Femur (tissue), 1 donor: ENCODE measurements at places on chromosomes 12 and 14.

- DNase-seq: no peak
These were observed 137.8 kb upstream of the SOX5 start for GRCh38 chr12:24087294-24087693.

- DNase-seq: peak; percentile 60
These were observed 43.3 kb downstream of the GALNT8 start for GRCh38 chr12:4763549-4763948.

DNA sequence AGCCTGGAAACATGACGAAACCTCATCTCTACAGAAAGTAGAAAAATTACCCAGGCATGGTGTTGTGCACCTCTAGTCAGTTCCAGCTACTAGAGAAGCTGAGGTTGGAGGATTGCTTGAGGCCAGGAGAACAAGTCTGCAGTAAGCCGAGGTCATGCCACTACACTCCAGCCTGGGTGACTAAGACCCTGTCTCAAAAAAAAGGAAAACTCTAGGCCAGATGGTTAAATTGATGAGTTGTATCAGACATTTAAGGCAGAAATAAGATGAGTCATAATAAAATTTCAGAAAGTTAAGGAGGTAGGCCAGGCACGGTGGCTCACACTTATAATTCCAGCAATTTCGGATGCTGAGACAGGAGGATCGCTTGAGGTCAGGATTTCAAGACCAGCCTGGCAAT is 10.7 kb downstream of the EIF2S1 start:
- DNase-seq: no peak

GRCh38 chr14:61404637-61405036 is 83.3 kb downstream of the PRKCH start:
- DNase-seq: no peak

DNA sequence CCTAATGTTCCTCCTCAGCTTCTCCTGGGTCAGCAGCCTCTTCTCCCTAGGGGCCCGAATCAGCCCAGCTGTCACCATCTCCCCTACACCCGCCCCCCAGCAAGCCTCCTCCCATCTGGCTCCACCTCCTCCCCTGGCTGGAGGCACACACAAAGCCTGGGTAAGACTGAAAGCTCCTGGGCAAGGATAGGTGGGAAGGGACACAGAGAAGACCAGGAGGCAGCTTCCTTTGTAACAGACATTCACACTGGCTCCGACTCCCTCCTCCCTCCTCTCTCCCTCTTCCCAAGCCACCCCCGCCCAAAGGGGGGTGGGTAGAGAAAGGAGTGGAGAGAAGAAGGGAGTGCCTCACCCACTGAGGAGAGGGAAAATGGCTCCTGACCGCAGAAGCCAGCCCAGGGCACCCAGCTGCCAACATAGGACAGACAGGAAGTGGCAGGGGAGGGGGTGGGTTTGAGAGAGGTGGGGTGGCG is 4.0 kb downstream of the CHD4 start:
- peak; percentile 61 for DNase-seq

- no peak for DNase-seq
These were observed 7.0 kb upstream of the ACSS3 start for GRCh38 chr12:81070846-81071245.

DNA sequence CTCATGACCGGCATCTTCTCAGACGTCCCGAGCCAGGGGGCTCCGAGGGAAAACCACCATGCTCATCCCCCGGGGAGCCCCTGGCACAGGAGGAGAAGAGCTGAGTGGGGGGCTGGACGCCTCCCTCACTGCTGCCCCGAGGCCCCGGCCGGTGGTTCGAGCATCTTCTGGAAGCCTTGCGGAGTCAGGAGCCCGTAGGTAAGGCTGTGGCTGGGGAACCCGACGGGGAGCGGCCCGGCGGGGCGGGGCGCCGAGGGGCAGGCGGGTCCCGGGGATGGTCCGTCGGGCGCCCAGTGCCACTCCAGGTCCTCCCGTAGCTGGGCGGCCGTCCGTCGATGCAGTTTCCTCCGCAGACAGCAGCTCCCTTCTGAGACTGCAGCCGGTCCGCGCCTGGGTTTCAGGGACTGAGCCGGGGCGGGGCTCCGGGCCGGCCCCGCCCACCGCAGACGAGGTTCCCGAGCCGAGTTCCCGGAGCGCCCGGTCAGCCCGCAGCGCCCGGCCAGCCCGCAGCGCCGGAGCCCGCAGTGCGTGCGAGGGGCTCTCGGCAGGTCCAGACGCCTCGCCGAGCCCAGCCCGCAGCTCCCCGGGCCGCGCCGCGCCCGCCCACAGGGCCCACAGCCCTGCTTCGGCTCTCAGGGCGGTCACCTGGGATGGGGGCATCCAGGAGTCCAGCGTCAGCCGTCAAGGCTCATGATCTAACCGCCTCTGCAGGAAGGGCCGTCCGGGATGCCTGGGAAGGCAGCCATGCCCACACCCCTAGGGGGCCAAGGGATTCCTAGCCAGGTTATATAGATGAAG is at the start of gene PGF:
PGF (minus strand) TSS at position 369 of the 798 bp plus-strand sequence; CDS start at position 14, 355 bp downstream.
- peak; percentile 75 for DNase-seq
